ENCODE measurements at places on chromosomes 2 and 18. TPM values are rescaled to one million over a fixed set of nuclear protein-coding genes. Genes with fewer than 3 reads are reported as not detected.
A peak's percentile ranks its signal among the peaks of the same experiment; 100 is the strongest.

DNA sequence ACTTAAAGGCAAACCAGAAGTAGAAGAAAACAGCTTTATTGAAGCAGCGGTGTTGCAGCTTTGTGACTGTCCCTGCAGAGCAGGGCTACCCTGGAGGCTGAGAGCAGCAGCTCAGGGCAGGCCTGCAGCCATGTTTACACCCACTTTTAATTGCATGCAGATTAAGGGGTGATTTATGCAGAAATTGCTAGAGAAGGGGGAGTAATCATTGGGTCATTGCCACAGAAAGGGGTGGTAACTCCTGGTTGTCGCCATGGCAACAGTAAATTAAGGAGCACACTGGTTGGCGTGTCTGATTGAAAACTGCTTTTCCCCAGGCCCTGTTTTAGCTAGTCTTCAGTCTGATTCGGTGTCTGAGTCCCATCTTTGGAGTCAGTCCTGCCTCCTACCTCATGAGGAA is 195.4 kb upstream of the HDAC4 start:
- DNase-seq = no peak

DNA sequence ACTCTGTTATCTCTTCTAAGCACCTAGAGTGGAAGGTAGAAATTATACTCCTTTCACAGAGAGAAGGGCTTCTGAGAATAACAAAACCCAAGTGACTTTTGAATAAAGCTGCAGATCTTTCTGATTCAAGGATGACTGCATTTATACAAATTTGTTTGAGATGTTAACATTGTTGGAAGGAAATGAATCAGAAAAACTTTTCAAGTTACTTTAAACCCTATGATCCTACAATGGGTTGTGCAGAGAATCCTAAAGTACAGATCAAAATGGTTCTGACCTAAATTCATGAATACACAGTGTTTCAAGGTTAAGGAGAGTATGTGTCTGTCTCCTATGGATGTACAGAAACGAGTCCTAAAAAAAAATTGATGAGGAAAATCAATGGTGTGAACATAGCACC is 1.8 kb downstream of the RFTN2 start:
- no peak for DNase-seq

DNA sequence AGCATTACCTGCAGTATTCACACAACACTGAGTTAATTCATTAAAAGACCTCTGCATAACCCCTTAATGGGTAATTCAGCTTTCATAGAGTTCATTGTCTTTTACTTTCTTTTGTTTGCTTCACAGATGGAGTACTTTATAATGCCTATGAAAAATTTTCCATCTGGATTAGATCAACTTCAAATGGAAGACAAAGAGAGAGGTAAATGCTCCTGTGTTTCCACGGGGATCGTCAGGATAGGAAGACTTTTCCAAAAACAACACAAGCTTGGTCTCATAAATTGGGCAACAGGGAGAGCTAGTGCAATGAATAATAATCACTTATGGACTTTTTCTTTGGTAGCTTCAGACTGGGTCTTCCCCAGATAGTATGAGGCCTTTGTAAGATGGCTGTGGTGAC is 100.7 kb downstream of the ICOS start:
- no peak for DNase-seq

DNA sequence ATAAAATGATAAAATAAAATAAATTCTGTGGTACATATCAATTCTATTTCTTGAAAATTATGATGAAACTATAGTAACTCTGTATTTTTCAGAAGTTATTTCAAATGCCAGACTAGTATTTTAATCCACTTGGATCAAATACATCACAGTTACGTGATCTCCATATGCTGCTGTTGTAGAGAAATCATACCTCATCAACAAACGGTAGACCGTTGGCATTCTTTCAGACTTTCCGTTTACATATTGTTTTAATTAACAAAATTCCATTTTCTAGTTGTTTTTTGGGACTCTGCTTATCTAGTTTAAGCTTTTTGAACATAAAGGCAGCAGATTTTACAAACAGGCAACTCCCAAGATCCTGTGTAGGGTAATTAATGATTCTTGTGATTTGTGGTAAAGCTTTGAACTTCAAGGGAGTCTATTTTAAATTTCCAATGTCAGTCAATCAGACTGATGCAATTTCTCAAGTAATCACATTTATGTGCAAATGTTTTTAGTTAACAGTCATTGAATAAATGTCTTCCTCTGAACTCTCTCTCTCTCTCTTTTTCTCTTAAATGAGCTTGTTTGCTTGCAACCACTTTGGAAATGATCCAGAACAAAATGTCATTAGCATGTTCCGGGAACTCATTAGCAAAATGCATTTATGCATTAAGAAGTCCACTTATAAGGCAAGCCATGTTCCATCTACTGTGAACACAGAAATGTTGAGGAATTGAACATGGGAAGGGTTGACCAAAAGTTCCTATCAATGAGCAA is 31.8 kb downstream of the NYAP2 start:
- DNase-seq = no peak

DNA sequence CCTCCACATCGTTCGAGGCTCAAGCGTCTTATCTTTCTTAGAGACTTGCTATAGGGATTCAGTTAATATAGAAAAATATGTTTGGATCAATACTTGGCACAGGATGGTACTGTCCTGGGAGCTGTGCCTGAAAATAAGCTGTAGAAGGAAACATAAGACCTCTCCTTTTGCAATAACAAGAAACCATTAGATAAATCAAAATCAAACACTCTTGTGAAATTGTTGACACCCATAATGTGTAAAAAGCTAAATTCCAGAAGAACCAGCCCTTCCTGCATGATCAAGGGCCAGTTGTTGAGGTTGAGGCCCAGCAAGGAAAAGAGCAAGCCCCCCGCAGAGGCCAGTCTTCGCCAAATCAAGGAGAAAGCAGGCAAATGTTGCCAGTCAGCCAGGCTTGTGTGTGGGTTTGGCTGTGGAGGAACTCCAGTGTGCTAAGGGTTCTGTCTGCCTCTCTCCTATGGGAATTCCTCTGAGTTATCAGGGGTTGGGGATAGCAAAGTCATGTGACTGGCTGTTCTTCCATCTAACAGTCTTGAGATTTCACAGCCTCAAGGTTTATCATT is 185.7 kb downstream of the ACKR3 start:
- DNase-seq = no peak

DNA sequence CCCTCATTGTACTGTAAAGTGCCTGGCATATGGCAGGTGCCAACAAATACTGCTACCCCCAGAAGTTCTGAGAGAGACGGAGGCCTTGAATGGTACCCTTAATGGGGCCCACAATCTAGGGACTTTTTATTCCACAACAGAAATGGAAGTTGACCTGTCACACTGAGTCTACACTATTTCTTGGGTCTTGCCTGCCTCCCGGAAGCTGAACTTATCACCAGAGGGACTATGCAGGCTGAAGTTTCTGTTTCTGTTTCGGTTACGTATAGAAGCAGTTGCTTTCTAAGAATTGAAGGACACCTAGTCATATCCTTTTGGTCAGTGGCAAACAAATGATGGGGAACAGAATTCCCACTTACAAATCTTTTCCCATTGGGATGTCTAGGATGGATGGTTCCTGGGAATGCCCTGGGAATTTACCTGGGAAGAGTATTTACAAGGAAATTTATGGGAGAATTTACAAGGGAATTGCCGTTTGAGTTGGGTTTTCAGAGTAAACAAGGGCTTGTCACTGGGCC is 74.2 kb downstream of the HS1BP3 start:
- DNase-seq = no peak

- DNase-seq = peak; percentile 77
Observed at GRCh38 chr2:222561817-222562645, 93.9 kb downstream of the FARSB start.

- no peak for DNase-seq
Observed at GRCh38 chr2:226554701-226555100, 244.9 kb downstream of the IRS1 start.

DNA sequence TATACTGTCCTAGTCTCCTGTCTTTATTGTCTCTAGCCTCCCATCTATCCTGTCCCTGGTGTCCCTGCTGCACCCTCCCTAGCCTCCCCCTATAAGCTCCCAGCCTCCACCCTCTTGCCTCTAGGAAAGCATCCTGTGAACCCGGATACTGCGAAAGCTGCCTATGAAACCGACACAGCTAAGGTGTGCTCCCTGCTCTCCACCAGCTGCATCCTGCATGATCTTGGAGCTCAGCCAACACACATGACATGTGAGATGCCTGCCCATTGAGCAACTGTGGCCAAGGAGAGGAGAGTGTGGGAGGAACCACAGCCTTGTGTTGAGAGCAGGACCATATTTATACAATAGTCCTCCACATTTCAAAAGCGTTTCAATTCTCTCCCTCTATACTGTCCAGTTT is 187.1 kb downstream of the ZBTB7C start:
- DNase-seq = peak; percentile 80

DNA sequence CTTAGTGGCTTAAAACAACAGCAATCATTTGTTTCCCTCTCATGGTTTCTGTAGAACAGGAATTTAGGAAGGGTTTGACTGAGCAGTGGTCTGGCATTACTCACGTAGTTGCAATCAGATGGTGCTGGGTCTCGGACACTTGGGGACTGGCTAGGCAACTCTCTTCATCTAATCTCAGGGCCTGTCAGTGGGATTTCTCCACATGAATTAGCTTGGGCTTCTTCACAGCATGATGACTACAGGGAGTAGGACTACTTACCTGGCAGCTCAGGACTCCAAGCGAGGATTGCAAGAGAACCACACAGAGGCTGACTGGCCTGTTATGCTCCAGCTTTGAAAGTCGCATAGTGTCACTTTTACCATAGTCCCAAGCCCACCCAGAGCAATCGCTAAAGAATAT is 125.1 kb downstream of the TTC27 start:
- no peak for DNase-seq

- DNase-seq = no peak
Observed at GRCh38 chr2:168378960-168379669, 77.0 kb upstream of the CERS6 start.

GRCh38 chr2:118232796-118233195 is 144.5 kb downstream of the INSIG2 start:
- DNase-seq = no peak

- DNase-seq = no peak
Observed at GRCh38 chr18:7857562-7857961, 290.4 kb downstream of the PTPRM start.

GRCh38 chr18:902229-902628 is 2.4 kb upstream of the ADCYAP1 start:
- peak; percentile 23 for DNase-seq

GRCh38 chr2:20625491-20626391 is 25.2 kb downstream of the HS1BP3 start:
- no peak for DNase-seq

GRCh38 chr2:85175369-85176299 is 42.4 kb downstream of the TCF7L1 start:
- DNase-seq = no peak

- DNase-seq = no peak
Observed at GRCh38 chr18:66676699-66677098, 72.8 kb upstream of the CDH19 start.

GRCh38 chr2:23237147-23237546 is 147.8 kb upstream of the KLHL29 start:
- no peak for DNase-seq

GRCh38 chr2:221569871-221570270 is 2.2 kb downstream of the EPHA4 start:
- no peak for DNase-seq

DNA sequence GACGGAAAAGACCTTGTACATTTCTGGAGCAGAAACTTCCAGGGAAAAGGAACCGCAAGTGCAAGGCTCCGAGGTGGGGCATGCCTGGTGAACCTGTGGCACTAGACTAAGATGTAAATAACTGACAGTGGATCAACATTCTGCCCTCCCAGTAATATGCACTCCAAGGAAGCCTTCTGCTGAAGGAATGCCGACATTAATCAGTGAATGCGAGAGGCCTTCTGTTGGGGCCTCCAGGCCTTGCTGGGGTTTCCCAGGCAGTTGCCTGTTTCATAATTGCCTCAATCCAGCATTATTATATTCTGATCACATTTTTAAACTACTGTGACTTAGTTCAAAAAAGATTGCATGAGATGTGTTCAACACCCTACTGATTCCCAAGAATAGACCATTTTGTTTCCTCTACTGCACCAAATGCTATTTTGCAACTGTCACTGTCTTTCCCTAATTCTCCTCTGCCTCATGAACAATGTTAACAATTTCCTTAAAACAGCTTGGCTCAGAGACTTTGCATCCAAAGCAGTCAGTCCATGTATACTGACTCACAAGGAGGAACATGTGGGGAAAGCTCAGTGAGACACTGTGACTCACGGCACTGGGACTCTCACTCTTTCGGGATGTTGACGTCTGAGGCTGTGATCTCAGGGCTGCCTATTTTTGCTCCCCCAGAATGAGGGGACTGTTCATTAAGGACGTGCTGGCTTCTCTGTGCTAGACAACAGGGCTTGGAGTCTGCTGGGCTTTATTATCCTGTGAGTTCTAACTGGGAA is 10.5 kb upstream of the DSG2 start:
- DNase-seq = peak; percentile 70

DNA sequence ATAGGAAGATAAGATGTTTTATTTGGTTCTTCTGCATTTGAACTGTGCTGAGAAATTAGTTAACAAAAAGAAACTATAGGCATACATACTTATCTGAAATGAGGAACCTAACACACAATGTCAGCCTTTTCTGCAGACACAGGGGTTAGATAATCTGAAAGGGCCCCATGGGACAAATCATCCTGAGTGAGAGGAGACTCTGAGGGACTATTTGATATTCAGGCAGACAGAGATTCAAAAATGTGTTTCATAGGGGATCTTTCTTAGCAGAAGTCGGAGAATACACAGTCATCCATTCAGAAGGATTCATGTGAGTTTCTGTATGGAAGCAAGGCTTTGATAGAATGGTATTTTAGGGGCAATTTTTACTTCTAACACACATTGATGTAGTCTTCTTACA is 79.1 kb downstream of the NCKAP5 start:
- DNase-seq = no peak

GRCh38 chr2:158493458-158493857 is 36.7 kb downstream of the PKP4 start:
- DNase-seq = no peak

GRCh38 chr2:37588316-37588777 is 83.1 kb downstream of the CDC42EP3 start:
- DNase-seq = no peak

The CD302 gene
- polyA plus RNA-seq = 7.1 TPM

The MYOM1 gene
- polyA plus RNA-seq = 1.8 TPM

The KIF5C gene
- polyA plus RNA-seq = 2.1 TPM

The REG3G gene
- polyA plus RNA-seq = 2.3 TPM

The IL1RN gene
- polyA plus RNA-seq = 4.5 TPM

The DLX1 gene
- polyA plus RNA-seq = 0.44 TPM

The SAG gene
- not detected for polyA plus RNA-seq

The MAP3K19 gene
- polyA plus RNA-seq = not detected

The TSPYL6 gene
- not detected for polyA plus RNA-seq

The UGT1A10 gene
- not detected for polyA plus RNA-seq

The CHST9 gene
- 9.8 TPM for polyA plus RNA-seq

The PROKR1 gene
- polyA plus RNA-seq = not detected

The FMNL2 gene
- polyA plus RNA-seq = 10.3 TPM

The CRYBA2 gene
- polyA plus RNA-seq = not detected

The LRATD1 gene
- polyA plus RNA-seq = 44.4 TPM

Data from hepatocyte (in vitro differentiated cells).